Activated CD4-positive, alpha-beta T cell treated with anti-CD3 and anti-CD28 coated beads for 4 hours (primary cell): ENCODE measurements at places on chromosomes 7 and 10.

DNA sequence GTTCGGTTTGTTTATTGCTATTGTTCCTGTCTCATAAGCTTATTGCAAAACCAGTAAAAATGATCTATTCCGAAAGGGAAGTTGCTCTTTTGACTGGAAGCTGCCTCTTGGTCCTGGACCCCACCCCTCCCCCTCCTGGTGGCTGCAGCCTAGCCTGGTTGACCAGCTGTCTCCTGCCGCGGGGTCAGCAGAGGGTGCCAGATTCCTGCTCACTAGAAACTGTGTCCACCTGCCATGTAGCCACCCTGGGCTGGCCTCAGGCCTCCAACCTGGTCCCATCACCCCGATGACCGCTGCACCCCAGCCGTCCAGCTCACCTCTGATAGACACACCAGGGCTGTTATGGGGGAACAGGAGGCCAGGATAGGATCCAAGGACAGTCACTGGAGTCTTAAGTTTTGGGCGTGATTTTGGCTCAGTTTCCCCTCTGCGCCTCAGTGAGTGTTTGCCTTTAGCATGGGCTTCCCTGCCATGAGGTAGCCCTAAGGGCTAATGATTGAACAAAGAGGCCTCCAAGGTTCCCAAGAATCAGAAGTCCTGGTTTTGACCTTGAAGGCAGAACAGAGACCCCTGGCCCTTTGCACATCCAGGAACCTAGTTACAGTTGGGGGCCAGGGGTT, 32.9 kb upstream of the SLF2 start:
- DNase-seq, result no peak

- DNase-seq, result no peak
Observed at GRCh38 chr10:62456611-62457101, 82.5 kb downstream of the ZNF365 start.

DNA sequence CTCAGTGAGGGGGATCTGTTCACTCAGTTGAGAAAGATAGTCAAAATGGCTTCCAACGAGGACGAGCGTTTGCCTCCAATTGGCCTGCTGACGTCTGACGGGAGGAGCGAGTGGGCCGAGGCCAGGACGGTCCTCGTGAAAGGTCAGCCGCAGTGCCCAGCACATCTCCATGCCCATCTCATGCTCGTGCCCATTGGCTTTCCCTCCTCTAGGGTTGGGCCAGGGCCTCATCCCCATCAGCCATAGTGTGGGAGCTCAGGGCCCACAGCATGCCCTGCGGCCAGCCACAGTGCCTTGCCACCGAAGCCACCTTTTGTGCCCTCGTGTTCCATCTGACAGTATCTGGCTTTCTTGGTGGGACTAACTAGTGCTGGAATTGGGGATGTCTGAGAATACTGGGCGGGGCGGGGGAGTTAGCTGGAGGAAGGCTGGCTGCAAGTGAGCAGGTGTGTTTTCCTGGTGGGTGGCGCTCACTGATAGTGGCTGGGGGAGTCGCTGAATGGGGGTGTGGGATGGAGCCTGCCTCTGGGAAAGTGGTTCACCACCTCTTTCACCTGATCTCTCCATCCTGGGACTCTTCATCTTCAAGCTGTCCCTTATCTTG, 13.9 kb downstream of the CHAT start:
- no peak for DNase-seq

- DNase-seq, result no peak
Observed at GRCh38 chr10:4093438-4093837, 308.4 kb upstream of the KLF6 start.

DNA sequence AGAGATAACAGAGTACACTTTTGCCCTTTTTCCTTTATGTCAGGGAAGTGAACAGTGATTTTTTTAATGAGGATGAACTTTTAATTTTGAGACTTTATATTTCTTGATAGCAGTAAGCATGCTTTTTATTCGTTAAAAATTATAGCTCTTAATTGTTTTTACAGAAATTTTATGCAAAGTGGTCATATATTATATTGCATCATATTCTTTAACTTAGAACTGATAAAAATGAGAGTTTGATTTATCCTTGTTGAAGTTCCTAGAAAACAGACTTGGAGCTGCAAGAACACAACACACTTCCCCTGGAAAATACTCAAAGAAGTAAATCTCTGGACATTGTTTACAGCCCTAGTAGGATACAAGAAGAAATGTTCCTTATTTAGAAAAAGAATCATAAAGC, 21.2 kb upstream of the MINDY3 start:
- no peak for DNase-seq

DNA sequence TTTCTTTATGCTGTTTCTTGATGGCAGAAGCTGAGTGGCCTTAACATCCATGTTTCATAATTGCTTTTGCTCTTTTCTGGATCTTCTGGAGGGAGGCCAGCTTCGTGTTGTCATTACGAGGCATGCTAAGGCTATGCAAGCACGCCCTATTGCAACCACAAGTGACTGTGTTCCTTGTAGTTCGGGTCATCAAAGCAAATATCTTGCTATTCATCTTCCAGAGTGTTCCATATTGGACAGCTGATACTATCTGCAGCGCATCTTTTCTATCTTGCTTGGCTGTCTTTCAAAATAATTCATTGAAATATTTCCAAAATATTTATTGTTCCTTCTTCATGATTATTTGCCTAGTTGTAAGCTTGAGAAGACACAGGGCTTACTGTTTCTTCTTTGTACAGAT, 5.0 kb downstream of the EPHB6 start:
- no peak for DNase-seq

DNA sequence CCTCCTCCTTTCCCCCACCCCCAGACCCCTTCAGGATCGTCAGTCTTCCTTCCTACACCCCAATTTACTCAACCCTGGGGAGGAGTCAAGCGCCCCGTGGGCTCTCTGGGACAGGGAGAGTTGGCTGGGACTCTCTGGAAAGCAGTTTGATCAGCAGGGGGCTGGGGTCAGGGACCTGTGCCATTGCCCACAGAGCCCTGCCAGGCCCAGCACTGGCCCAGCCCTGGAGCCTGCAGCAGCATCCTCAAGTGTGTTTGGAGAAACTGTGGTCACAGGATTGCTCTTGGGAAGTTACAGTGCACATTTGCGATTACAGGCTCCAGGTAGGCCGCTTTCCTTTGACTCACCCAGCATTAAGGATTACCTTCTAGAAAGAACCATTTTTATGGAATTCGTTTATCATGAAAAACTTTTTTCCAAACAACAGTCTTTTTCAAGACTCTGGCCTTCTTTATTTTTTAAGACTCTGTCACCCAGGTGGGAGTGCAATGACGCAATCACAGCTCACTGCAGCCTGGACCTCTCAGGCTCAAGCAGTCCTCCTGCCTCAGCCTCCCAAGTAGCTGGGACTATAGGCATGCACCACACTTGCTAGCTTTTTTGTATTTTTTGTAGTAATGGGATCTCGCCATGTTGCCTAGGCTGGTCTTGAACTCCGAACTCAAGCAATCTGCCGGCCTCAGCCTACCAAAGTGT, 50.7 kb downstream of the CHST3 start:
- DNase-seq, result no peak

GRCh38 chr7:134731616-134732015, 47.8 kb upstream of the CALD1 start:
- no peak for DNase-seq

GRCh38 chr7:6442114-6442513, 5.6 kb downstream of the DAGLB start:
- no peak for DNase-seq

- DNase-seq, result no peak
Observed at GRCh38 chr10:70714245-70714644, 41.9 kb downstream of the ADAMTS14 start.

- no peak for DNase-seq
Observed at GRCh38 chr10:126736142-126736541, 65.6 kb upstream of the C10orf90 start.

- DNase-seq, result peak; percentile 21
Observed at GRCh38 chr7:116525298-116525912, 569 bp downstream of the CAV1 start.

DNA sequence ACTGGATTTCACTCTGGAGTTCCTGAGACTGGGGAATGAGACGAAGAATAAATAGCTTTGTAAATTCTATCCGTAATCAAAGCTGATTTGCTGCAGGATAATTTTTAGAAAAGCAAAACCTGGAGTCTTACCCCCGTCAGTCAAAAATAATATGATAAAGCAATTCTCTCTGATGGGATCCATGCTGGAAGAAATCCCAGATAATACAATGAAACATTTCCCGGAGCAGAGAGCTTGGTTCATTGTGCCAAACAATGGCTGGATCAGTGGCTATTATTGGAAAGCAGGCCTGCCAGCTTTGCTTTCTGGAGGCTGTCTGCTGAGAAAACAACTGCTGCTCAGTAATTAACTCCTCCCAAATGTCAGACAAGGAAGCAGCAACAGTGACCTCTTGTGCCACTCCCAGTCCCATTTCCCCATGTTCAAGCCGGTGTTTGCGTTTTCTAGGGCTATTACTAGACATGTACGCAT, 609.4 kb upstream of the PCDH15 start:
- no peak for DNase-seq

GRCh38 chr10:45456822-45457221, 82.8 kb downstream of the ALOX5 start:
- DNase-seq, result no peak

DNA sequence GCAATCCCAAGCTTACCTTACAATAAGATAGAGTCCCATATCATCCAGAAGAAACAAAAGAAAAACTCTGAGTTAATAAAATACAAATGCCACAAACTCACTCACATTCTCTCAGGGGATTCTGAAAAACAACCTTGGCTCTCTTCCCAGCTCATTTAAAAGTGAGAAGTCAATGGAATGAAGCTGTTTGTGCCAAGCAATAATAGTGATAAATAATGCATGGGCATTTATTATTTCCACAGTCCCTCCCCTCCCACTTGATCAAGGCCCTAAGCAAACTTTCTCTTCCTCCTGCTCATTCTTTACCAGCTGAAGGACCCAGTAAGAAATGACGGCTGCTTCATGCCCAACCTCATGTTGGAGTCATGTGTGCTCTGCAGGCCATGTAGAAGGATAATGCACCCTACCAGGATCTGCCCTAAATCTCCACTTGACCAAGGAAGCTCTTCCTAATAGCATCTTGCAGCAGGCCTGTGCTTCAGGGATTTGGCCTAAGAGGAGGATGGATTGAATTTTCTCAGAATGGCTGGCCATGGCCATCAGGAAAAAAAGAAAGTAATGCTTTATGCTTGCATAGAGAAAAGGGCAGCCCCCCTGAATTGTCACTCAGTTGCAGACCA, 451.3 kb downstream of the GPAM start:
- no peak for DNase-seq

DNA sequence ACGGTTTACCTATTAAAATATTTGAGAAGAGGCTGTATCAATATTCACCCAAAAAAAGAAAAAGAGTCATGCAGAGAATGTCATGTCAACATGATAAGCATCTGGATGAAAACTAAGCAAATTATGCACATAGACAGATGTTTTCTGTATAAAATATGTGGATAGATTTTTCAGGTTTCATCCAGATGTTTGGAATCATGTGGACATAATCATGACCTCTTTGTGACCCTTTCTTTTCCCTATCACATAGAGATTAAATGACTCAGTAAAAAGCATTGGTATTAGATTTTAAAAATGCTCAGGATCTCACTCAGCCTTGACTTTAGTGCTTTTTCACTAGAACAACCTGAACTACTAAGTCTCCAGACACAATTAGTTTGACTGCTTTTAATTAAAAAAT, 90.0 kb downstream of the FOXP2 start:
- no peak for DNase-seq

DNA sequence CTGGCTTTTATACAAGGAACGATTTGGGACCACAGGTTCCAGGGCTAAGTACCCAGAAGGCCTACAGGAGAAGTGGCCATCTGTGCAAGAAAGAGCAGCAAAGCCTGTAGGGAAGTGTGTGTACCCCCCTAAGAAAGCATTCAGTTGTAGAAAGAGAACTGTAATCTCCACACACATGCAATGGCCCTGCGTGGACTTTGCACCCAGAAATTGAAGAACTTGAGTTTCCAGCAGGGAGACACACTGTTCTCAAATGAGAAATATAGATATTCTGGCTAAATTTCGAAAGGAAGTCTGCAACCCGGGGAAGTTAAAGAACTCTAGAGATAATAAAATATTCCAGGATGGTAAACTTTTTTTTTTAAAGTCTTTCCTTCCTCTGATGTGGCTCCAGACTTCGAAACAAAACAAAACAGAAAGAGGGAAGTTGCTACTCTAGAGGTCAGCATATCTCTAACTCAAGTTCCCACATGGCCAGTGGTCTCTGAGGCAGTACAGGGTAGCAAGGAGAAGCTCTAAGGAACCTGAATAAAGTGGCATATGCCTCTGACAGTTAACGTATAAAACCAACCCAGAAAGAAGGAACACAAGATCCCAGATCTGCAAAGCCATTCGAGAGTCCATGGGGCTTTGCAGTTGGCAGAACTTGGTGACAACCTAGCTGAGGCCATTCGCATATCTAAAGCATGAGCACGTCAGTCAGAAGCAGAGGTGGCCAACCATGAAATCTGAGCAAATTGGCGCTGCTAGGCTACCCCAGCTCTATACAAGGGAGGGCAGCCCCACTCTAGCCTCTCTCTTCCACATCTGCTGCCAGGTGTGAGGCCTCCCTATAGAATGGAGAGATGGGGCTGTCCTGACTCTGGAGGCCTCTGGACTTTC, 56.6 kb downstream of the ELMO1 start:
- DNase-seq, result no peak

DNA sequence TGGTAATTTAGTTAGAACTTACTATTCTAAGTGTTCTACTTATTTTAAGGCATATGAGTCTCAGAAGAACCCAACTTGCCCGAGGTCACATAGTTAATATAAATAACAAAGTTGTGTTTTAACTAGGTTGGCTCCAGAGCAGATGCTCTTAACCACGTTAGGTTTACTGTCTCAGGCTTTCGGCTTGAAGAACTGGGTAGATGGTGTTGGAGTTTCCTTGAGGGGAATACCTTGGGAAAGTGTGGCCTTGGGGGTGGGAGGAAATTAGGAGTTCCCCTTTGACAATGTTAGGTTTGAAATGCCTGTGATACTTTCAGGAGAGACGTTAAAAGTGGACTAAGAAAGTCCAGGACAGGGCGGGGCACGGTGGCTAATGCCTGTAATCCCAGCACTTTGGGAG, 9.6 kb downstream of the ZNF398 start:
- DNase-seq, result no peak

DNA sequence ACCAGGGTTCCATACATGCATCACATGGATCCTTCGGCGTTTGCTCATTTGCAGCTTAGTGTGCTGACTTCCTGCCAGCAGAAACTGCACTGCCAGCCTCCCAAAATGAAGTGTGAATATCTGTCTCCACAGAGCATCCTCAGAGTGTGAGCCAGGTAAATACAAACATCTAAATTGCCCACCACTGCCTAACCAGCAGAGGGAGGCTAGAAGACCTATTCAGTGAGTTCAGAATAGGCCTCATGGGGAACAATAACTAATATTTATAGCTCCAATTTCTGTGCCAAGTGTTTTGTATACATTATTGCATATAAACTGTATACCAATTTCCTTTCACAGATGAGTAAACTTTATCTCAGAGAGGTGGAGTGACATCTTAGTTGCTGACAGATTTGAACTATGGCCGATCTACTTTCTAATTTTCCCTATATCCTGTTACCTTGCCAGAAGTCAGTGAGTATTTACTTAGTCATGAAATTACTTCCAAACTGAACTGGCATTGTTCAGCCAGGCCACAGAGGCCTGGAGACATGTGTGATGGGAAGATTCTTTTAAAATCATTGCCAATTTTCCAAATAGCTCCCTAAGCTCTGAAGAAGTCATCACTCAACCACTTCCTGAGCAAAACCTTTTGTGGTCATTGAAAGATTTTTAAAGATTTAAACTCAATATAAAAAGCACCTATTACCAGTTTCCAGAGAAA, 926.5 kb upstream of the GHITM start:
- no peak for DNase-seq

- no peak for DNase-seq
Observed at GRCh38 chr10:78849731-78850130, 219.0 kb upstream of the ZMIZ1 start.

- no peak for DNase-seq
Observed at GRCh38 chr7:137313201-137313600, 30.3 kb downstream of the PTN start.

- no peak for DNase-seq
Observed at GRCh38 chr7:147151661-147152060, 1035.1 kb downstream of the CNTNAP2 start.
